Lung (tissue), 17 donors: ENCODE measurements at places on chromosomes 12 and 14.

DNA sequence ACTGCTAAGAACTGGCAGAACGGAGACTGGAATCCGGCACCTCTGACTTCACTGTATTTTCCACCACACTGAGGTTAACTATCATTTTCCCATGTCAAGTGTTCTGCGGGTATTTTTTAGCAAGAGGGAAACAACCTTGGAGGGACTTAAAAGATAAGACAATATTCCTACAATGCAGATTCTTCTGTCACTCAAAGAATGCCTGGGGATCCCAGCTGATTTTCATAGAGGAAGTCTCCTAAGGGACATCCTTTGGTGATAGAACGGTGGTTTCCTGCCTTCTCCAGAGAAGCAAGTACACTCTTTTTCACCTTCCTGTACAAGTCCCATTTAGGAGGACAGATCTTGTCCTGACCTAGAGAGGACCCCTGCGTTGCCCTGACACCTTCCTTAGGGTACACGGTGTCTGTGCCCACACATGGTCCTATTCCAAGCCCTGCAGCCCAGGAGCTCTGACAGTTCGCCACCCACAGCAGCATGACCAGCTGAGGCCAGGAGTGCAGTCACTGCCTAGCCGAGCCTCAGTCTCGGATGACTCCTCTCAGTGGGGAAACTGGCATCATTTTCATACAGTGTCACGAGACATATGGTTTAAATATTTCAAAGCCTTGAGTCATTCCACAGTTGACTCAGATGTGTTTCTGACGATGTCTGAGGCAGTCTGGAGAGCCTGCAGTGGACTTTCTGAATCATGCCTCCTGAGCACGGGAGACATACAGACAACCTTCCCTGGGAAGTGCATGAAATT, 181.3 kb upstream of the FKBP4 start:
- no peaks in the 10 kb centered on the region for H3K27me3 ChIP-seq
- no peak overlapping the region for H3K4me3 ChIP-seq
- H3K36me3 ChIP-seq: no peaks in the 10 kb centered on the region
- peak overlapping the region; percentile 40 for H3K27ac ChIP-seq

- no peaks in the 10 kb centered on the region for H3K4me1 ChIP-seq
- no peak overlapping the region for H3K27ac ChIP-seq
- no peaks in the 10 kb centered on the region for H3K27me3 ChIP-seq
- DNase-seq: peak; percentile 64
- peak overlapping the region; percentile 22 for H3K4me3 ChIP-seq
Measured at GRCh38 chr12:127165567-127166392, 1101.2 kb upstream of the TMEM132C start.

DNA sequence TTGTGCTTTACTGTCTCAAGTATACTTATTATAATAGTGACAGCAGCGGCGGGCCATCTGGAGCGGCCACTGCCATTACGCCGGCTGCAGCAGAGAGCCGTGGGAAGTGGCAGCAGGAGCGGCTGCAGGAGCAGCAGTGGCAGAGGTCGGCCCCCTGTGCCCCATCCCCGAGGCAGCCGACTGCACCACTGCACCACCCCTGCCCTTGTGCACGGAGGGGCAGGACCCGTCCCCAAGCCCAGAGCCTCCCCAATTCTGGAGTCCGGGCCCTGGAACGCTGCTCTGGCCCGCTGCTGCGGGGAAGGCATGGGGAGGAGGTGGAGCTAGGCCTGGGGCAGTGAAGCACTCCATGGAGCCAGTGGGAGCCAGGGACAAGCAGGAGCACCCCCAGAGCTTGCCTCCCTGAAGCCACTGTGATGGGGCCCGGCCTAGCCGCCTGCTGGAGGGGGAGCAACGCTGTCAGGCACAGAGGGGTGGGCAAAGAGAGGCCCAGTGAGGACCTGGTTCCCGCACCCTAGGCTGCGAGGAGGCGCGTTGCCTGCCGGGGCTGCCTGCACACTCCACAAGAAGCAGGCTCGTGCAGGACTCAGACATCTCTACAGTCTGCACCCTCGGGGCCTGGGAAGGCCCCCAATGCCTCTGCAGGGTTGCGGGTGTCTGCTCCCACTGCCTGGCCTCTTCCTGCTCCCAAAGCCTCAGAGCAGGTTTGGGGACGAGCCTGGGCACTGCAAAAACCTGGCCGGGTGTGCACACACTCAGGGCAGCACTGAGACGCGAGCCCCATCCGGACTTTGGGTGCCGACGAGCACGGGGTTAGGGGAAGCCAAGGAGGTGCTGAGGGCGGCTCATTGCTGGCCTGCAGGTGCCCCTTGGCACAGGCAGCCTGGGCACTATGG, 74.2 kb upstream of the RASSF8 start:
- H3K27me3 ChIP-seq: no peaks in the 10 kb centered on the region
- no peak overlapping the region for H3K27ac ChIP-seq
- no peak overlapping the region for H3K4me3 ChIP-seq
- no peaks in the 10 kb centered on the region for H3K36me3 ChIP-seq
- H3K4me1 ChIP-seq: no peaks in the 10 kb centered on the region

GRCh38 chr14:53180272-53181221, 27.4 kb upstream of the DDHD1 start:
- H3K27me3 ChIP-seq: no peaks in the 10 kb centered on the region
- no peaks in the 10 kb centered on the region for H3K36me3 ChIP-seq
- no peaks in the 10 kb centered on the region for H3K4me1 ChIP-seq
- H3K4me3 ChIP-seq: no peak overlapping the region

GRCh38 chr14:65006261-65006721, 19.6 kb downstream of the FNTB start:
- H3K27me3 ChIP-seq: no peaks in the 10 kb centered on the region
- no peak overlapping the region for H3K4me3 ChIP-seq
- H3K36me3 ChIP-seq: peaks cover 6% of the 10 kb centered on the region
- no peaks in the 10 kb centered on the region for H3K4me1 ChIP-seq

DNA sequence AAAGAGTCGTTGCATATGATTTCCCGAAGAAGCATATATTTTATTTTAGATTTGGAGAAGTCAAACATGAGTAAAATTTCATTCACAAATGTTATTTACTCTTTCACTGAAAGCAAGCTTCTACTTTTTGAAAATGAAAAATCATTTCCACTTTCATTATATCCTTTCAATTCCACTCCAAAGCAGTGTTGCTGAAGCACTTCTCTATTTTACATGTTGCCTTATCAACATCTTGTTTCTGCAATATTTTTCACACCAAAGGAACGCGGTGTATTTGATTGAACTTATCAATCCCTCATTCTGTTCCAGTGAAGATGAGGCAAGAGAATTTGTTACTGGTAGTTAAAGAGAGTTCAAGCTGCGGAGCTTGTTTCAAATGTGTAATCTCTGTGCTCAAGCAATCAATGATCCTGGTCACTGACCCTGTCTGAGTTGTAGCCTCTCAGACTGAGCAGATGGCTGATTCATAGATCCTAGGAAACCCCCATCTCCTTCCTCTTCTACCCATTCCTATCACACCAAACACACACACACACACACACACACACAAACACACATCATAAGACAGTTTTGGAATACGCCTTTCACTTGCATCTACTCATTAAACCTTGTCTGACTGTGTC, 236.2 kb upstream of the FLRT2 start:
- no peaks in the 10 kb centered on the region for H3K36me3 ChIP-seq
- H3K4me3 ChIP-seq: no peak overlapping the region
- peaks cover 9% of the 10 kb centered on the region for H3K4me1 ChIP-seq
- H3K27me3 ChIP-seq: no peaks in the 10 kb centered on the region
- DNase-seq: no peak
- H3K27ac ChIP-seq: no peak overlapping the region

DNA sequence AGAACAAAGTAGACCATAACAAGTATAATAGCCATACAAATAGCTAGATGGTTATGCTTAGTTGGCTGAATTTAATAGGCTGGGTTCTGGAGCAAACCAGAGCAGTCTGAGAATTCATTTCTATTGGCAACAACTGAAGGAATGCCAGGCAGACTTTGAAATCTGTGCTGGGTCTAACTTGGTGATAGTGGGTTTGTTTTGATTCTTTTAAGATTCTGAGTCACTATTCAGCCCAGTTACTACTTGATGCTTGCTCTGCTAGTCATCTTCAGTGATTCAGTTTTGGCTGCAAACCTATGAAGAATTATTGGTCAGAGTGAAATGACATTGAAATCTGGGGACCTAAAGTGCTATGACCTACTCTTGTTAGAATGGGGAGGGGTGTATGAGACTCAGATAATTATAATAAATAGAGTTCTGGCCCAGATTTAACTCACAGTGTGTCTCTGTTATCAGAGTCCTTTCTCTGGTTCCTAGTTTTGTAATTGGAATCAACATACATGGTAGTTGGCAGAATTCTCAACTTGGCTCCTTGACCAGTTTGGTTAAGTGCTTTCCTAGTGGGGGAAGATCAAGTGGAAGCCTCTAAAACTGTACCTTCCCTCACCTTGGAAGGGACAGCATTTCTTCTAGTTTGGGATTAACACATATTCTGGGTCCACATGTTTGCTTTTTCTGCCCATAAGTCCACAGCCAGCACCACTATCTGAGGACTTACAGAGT, 43.5 kb downstream of the MNAT1 start:
- no peaks in the 10 kb centered on the region for H3K4me1 ChIP-seq
- H3K27ac ChIP-seq: peak overlapping the region; percentile 62
- H3K4me3 ChIP-seq: no peak overlapping the region
- DNase-seq: no peak
- no peaks in the 10 kb centered on the region for H3K27me3 ChIP-seq

- H3K4me3 ChIP-seq: no peak overlapping the region
- no peaks in the 10 kb centered on the region for H3K4me1 ChIP-seq
- H3K27me3 ChIP-seq: no peaks in the 10 kb centered on the region
- H3K27ac ChIP-seq: no peak overlapping the region
- no peaks in the 10 kb centered on the region for H3K36me3 ChIP-seq
- no peak for DNase-seq
Measured at GRCh38 chr14:30855345-30856037, 18.9 kb upstream of the COCH start.

DNA sequence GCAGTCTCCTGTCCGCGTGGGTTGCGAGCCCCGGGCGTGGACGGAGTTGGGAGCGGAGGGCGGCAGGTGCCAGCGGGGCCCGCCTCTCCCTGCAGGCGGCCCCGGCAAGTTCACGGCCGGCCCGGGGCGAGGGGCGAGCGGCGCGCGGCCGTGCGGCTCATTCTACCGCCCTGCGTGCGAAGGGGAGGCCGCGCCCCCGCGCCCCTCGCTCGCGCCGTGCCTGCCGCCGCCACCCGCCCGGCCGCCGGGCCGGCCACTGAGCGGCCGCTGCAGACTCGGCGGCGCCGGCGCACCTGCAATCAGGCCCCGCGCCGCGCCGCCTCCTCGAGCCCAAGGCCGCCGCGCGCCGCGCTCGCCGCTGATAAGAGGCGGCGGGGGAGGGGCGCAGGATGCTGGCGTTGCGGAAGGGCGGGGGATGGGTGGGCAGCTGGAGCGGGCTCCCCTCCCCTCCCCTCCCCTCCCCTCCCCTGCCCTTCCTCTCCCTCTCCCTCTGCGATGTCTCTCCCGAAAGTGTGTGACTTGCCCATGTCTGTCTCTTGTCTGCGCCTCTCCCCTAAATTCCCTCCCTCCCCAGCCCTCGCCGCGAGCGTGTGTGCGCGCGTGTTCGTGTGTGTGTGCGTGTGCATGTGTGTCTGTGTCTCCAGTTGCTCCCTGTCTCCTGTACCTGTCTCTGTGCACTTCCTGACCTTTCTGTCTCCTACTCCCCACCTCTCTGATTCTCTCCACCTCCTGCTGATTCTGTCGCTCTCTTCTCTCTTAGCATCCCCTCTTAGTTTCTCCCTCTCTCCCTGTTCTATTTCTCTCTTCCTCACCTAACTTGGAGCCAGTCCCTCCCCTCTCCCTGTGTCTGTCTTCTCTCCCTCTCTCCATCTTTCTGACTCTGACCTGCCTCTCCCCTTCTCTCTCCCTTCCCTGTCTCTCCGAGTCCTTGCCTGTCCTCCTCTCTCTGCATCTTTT, 768.1 kb upstream of the TBX3 start:
- peak; percentile 72 for DNase-seq
- no peaks in the 10 kb centered on the region for H3K27me3 ChIP-seq
- H3K4me3 ChIP-seq: no peak overlapping the region
- peak overlapping the region; percentile 21 for H3K27ac ChIP-seq

- peak; percentile 66 for DNase-seq
- no peaks in the 10 kb centered on the region for H3K27me3 ChIP-seq
- H3K4me3 ChIP-seq: peak overlapping the region; percentile 57
- peak overlapping the region; percentile 35 for H3K27ac ChIP-seq
- H3K4me1 ChIP-seq: peaks cover 35% of the 10 kb centered on the region
- no peaks in the 10 kb centered on the region for H3K36me3 ChIP-seq
Measured at GRCh38 chr12:8914716-8915526, 612 bp downstream of the PHC1 start.

DNA sequence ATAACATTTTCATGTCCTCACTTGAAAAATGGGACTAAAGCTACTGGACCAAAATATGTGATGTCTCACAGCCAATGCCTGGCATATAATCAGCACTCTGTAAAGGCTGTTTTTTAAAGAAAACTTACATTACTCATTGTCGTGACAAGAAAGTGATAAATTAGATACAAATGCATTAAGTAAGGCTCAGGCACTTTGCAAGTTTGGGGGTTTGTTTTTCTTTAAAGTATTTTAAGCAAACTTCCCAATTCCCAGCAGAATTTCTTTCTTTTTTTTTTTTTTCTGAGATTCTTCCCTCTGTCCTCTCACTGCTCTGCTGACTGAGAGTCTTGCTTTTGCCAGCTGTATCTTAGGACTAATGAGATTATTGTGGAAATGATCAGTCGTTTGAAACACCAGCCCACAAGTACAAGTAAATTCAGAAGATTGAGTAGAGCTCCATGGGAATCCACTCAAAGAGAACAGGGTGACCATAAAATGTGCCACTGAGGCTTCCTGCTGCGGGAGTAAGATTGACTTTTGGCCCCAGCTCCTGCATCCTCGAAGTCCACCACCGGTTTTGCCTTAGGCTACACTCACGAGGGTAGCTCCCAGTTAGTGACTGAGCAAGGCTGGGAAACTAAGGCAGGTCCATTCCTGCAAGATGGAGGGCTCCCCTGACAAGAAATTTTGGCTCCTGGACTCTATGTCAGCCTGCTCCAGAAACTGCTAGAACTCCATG, 82.8 kb downstream of the TMTC1 start:
- no peaks in the 10 kb centered on the region for H3K27me3 ChIP-seq
- H3K27ac ChIP-seq: no peak overlapping the region
- no peak for DNase-seq
- peaks cover 2% of the 10 kb centered on the region for H3K4me1 ChIP-seq

DNA sequence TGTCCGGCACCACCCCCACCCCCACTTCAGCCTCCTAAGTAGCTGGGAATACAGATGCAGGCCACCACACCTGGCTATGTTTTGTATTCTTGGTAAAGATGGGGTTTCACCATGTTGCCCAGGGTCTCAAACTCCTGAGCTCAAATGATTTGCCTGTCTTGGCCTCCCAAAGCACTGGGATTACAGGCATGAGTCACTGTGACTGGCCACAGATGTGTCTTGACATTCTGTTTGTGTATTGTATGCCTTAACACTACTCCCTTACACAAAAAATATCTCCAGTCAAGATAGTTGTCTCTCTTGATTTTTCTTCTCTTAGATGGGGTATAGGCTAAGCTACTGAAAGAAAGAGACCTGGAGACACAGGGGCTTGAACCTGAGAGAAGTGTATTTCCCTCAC, 17.6 kb downstream of the CLEC14A start:
- H3K27me3 ChIP-seq: no peaks in the 10 kb centered on the region
- no peaks in the 10 kb centered on the region for H3K36me3 ChIP-seq
- no peaks in the 10 kb centered on the region for H3K4me1 ChIP-seq
- no peak overlapping the region for H3K27ac ChIP-seq
